Hematopoietic multipotent progenitor cell treated with erythropoietin and hydrocortisone succinate and interleukin-3 and kit ligand, for 17 days (in vitro differentiated cells): ENCODE measurements at places on chromosomes 3 and 15.
A peak's percentile ranks its signal among the peaks of the same experiment; 100 is the strongest.

GRCh38 chr15:61169275-61169903 lies 59.7 kb downstream of the RORA start:
- no peak for DNase-seq

DNA sequence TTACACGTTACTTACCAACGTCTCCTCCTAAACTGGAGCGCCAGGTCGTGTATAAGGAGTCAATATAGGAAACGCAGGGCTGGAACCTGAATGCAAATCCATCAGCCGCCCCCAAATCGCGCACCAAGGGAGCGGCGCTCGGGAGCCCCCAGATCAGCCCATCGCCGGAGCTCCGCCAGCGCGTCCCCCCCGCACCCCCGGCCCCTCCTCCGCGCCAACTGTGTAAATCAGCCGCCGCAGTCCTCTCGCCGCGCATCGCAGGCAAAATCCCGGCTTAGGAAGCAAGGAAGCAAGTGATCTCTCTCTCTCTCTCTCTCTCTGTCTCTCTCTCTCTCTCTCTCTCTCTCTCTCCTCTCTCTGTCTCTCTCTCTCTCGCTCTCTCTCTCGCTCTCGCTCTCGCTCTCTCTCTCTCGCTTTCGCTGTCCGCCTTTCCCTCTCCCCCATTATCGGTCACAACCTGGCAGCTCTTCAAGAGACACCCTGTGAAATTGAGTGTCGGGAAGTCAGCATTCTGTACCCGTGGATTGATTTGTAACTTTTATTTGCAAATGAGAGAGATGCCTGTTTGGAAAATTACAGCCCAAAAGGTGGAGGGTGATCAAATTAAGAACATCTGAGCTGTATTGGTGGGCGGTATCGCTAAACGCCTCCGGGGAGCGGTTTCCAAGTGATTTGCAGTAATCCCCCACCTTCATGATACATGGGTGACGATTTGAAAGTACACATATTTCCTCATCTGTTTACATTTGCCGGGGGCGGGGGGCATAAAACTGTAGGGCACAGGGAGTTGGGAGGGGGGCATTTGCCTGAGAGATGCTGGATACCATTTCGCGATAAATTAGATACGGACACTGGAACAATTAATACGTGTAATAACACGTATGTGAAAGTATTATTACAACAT lies 645 bp upstream of the SLITRK3 start:
- no peak for DNase-seq

DNA sequence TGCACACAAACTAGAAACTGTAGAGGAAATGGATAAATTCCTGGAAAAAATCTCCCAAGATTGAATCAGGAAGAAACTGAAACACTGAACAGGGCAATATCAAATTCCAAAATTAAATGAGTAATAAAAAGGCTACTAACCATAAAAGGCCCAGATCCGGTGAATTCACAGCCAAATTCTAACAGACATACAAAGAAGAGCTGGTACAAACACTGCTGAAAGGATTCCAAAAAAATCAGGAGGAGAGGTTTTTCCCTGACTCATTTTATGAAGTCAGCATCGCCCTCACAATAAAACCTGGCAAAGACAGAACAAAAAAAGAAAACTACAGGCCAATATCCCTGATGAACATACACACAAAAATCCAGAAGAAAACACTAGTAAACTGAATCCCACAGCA lies 462.4 kb upstream of the THBS1 start:
- no peak for DNase-seq

- no peak for DNase-seq
Observed at GRCh38 chr3:55242921-55243320, 244.2 kb downstream of the WNT5A start.

DNA sequence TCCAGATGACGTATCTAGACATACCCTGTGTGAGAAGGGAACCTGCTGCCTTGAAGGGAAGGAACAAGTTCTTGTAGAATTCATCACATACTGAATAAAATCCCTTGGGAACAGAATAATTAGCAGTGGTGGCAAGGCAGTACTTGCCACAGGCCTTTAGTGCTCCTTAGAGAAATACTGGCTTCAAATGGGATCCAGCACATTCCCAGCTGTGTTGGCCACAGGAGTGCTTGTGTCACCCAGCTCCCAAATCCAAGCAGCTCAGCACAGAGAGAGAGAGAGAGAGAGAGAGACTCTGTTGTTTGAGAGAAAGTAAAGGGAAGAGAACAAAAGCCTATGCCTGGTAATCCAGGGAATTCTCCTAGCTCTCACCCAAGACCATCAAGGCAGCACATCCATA lies 969.0 kb upstream of the ALCAM start:
- no peak for DNase-seq

- peak; percentile 67 for DNase-seq
Observed at GRCh38 chr3:71955240-71956068, 170.5 kb upstream of the PROK2 start.

DNA sequence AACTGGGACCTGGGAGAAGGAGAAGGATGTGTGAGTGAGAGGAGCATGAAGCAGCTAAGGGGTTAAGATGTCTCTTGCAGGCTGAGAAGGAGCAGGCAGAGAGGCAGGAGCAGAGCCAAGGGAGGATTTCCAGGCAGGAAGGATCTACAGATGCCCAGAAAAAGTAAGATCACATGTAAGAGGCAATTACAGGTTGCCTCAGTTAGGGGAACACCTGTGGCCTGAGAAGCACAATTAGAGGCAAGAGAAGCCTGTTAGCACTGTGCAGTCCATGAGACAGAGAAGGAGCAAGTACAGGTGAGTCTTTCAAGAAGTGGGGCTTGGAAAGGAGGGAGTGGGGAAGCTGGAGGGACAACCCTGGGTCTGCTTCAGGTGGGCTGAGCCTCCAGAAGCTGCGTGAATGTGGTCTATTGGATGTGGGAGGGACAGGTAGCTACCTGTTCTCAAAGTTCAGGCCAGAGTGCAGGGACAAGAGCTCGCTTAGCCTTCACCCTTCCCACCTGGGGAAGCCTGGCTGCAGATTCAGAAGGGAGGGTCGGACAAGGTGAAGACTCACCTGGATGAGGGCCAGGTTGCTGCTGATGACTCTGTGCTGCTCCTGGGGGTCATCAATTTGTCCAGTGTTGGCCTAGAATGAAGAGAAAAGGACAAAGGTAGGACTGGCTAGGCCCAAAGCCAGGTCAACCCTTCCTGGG lies 50.7 kb downstream of the SLC41A3 start:
- DNase-seq = no peak

DNA sequence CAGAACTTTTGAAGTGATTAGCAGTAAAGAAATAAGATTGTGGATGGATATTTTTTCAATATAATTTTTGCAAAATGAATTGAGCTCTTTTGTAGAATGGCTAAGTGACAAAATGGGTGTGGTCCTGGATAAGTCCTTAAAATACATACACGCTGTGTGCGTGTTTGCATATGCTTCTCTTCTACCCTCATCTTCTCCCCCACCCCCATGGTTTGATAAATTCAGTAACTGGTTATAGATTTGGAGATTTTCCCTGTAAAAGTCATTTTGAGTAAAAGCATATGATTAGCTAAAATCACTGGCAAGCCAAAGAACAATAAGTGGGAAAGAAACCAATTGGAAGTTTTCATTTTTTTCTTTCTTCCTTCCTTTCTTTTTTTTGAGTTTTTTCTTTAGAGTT lies 453.9 kb upstream of the MDFIC2 start:
- no peak for DNase-seq

DNA sequence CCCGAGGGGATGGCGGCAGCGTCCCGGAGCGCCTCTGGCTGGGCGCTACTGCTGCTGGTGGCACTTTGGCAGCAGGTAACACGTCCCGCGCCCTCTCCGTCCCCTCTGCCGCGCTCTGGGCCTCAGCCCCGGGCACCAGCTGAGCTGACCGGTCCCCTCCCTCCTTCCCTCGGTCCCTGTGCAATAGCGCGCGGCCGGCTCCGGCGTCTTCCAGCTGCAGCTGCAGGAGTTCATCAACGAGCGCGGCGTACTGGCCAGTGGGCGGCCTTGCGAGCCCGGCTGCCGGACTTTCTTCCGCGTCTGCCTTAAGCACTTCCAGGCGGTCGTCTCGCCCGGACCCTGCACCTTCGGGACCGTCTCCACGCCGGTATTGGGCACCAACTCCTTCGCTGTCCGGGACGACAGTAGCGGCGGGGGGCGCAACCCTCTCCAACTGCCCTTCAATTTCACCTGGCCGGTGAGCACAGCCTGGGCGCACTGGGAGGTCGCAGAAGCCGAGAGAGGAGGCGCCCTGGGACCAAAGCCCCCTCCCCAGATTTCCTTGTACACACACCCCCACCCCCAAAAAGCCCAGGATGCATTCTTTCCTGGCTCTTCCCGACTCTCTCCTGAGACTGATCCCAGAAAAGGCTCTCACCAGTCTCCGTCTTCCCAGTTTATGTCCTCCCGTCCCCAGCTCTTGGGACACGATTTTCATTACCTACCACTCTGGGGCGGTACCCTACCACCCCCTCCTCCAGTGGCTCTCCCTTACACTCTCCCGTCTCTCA lies 705 bp downstream of the DLL4 start:
- DNase-seq = no peak

DNA sequence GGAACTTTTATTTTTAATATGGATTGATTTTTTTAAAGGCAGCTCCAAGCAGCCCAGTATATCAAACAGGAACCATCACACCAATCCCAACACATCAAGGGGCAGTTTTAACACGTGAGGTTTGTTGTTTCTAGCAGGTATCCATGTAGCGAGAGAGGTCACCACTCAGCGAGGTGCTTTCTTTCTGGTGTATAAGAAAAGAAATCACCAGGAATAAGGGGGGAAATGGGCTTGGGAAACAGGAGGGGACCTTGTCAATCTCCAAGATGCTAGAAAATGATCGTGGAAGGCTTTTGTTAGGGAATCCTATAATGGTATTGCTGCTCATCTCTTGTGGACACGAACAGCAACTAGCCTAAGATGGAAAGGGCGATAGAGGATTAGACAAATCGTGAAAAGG lies 402.9 kb upstream of the ATP11B start:
- DNase-seq = no peak

- DNase-seq = no peak
Observed at GRCh38 chr15:41634072-41634626, 26.1 kb upstream of the MGA start.

GRCh38 chr15:83166830-83167229 lies 40.8 kb downstream of the HDGFL3 start:
- no peak for DNase-seq

DNA sequence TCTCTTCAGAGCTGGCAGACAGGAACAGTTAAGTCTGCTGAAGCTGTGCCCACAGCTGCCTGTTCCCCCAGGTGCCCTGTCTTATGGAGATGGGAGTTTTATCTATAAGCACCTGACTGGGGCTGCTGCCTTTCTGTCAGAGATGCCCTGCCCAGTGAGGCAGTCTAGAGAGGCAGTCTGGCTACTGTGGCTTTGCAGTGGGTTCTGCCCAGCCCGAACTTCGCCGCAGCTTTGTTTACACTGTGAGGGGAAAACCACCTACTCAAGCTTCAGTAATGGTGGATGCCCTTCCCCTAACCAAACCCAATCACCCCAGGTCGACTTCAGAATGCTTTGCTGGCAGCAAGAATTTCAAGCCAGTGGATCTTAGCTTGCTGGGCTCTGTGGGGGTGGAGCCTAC lies 91.2 kb downstream of the SLC25A26 start:
- no peak for DNase-seq

- no peak for DNase-seq
Observed at GRCh38 chr15:72584006-72584405, 70.5 kb upstream of the GOLGA6B start.

DNA sequence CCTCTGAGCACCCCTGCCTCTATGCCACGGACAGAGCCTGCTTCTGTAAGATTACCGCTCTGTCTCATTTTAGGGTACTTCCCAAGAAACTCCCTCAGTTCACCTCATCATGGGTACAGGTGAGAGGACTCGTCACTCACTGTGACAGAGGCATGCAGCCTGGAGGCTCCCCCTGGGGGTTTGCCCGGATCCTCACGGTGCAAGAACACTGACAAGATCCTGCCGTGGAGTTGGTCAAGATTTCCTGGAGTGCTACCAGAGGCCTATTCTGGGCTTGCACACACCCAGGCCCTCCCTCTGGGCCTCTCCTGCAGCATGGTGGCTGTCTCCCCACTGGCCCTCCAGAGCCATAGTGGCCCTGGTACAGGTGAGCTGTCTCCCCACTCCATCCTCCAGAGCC lies 103.1 kb upstream of the TNIK start:
- no peak for DNase-seq

DNA sequence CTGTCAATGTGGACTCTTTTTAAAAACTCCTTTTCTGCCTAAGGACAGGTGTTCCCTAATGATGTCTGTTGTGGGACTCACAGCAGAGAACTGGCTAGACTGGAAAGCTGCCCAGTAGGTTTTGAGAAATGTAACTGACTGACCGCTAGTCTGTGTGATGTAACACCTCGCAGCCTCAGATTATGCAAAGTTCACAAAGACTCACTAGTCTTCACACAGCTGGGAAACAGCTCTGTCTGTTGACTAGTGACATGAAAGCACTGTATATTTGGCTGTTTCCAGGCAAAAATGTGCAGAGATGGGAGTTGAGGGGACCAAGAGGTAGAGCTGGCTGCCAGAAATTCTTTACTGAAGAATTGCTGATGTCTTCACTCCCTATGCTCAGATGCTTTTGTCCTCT lies 10.3 kb downstream of the PDZRN3 start:
- DNase-seq = no peak

- DNase-seq = no peak
Observed at GRCh38 chr3:185813205-185813604, 11.6 kb downstream of the IGF2BP2 start.

- no peak for DNase-seq
Observed at GRCh38 chr3:140911822-140912221, 29.8 kb upstream of the SLC25A36 start.

GRCh38 chr3:22729212-22729611 lies 473.9 kb upstream of the UBE2E2 start:
- no peak for DNase-seq

GRCh38 chr15:88036154-88036839 lies 220.2 kb downstream of the NTRK3 start:
- DNase-seq = no peak

DNA sequence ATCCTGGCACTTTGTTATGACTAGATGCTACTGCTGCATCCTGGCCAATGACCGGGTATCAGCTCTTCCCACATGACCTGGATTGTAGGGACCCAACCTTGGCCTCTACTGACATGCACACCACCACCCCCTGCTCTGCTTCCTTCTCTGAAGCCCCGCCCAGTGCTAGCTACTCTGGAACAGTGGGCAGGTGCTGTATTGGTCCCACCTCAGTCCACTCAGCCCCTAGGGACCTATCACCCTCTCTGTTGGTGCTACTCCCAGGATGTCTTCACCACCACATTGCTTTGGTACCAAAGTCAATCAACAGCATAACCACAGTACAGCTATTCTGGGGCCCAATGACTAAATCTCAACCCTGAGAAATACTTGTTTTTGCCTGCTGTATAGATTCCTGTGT lies 170.2 kb upstream of the PRICKLE2 start:
- no peak for DNase-seq
